ENCODE measurements at places on chromosomes 1 and 21.

GRCh38 chr21:38376235-38376634 lies 119.4 kb downstream of the KCNJ15 start:
- no peak for DNase-seq

DNA sequence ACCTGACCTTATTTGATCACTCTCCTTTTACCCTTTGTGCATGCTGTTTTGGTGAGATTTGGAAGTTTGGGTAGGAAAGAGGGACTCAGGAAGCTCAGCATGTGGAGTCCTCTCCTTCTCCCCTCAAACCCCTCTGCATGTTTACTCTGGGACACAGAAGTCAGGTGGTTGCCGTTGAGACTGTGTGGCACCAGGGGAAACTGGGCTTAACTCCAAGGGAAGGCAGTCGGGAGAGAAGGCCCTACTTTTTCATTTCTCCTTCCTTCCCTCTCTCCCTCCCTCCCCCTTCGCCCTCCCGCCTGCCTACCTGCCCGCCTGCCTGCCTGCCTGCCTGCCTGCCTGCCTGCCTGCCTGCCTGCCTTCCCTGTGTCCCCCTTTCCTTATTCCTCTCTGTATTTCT lies 34.8 kb upstream of the TTC22 start:
- DNase-seq, result no peak

DNA sequence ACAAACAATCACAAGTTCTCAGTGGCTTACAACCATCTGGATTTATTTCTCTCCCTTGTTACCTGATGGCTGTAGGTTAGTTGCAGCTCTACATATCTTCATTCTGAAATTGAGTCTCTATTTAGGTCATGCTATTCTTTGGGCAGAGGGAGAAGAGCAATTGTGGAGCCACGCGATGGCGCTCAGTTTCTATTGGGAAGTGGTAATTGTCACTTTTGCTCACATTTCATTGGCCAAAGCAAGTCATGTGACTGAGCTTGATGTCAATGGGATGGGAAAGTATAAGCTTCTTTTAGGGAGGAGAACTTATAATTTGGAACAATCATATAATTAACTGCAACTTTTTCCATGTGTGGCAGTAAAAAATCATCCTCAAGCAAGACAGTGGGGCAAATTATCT lies 166.5 kb downstream of the LMO4 start:
- DNase-seq, result no peak

DNA sequence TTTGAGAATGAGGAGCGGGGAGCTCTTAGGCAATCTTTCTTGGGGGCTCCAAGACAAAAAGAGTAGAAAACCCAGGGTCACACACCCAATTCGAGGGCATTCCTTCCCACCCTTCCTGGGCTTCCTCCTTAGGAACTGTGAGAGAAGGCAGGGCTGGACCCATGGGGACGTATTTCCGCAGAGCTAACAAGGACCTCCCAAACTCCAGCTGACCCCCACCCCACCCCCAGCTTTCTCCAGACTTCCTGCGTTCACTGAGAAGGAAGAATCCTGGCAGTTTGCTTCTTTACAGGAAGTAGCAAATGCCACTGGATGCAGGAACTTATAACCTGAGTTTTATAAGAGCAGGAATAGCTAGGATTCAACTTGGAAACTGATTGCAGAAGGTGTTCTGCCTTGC lies 2.7 kb upstream of the LHX9 start:
- no peak for DNase-seq

- no peak for DNase-seq
Observed at GRCh38 chr1:3677484-3677883, 25.2 kb downstream of the TP73 start.
